Left renal pelvis (tissue), 4 donors: ENCODE measurements at places on chromosomes 6 and 20. TPM values are rescaled to one million over a fixed set of nuclear protein-coding genes. Genes with fewer than 3 reads are reported as not detected.

DNA sequence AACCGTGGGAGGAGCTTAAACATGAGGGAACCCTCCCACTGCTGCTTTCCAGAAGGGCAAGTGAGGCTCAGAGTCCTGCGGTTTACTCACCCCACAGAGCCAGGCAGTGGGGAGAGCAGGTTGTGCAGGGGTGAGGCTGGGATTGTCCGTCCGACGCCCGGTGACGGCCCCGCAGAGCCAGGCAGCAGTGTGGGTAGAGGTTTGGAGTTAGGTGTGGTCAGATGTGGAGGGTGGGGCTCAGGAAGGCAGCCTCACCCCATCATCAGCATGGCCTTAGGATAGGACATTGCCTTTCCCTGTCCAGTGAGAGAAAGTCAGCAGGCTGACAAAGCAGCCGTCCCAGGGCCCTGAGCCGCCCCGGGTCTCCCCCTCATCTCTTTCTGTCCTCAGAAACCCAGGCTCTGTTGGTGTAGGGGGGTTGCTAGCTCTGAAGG is 234.6 kb downstream of the DLL1 start:
- DNase-seq, result no peak

GRCh38 chr20:47438464-47439381 is 63.0 kb upstream of the NCOA3 start:
- no peak for DNase-seq

DNA sequence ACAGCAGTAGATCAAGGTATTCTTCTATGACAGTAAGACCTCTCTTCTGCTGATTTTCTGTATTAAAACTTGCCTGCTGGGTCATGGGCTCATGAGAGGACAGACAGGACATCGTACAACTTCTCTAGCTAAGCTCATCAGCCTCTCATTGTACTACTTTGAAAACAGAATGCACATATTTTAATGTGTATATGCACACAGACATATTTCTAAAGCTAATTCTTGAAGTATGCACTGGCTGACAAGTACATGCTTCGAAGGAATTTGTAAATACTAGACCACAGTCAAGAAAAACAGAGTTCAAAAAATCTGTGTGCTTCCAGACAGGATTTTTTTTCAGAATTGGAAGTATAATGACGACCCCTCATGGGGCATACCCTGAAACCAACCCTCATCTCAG is 81.7 kb upstream of the CD83 start:
- no peak for DNase-seq

DNA sequence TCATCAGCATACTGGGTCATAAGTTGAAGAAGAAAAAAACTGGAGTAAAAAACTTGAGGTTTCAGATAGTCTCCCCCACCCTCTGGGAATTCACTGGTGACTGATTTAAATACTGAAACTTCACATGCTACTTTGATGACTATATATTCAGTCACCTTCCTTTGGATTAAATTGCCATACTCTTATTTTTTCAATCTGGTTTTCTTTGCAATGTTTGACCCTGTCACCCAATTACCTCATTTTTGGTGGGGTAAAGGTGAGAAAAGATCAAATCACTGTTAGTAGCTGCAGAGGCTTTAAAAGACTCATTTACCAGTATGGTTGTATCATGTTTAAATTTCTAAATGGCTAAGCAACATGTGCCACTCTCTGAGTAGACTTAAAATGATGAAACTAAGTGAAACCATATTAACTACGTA is 862.7 kb upstream of the FLRT3 start:
- DNase-seq, result no peak

GRCh38 chr6:31178143-31179041 is 7.9 kb upstream of the POU5F1 start:
- no peak for DNase-seq

GRCh38 chr20:32019156-32019510 is 8.9 kb downstream of the CCM2L start:
- DNase-seq, result no peak

- no peak for DNase-seq
These were observed 34.7 kb upstream of the TGM2 start for GRCh38 chr20:38199501-38200390.

DNA sequence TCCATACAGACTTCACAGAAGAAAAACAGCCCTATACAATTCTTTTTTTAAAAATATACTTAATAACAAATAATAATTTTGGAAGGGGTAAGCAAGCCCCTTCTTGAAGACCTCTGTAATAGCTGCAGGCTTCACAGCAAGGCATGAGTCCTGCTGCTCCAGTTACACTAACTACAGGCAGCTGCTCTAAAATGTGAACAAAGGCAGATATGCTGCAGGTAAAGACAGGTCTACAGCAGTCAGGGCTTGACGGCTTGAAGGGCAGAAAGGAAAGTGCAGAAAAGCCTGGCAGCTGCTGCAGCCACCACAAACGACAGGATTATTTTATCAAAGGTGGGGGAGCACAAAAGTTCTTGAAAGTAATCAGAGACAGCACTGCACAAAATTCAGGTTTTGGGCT is 11.3 kb downstream of the FAXC start:
- DNase-seq, result no peak

SNX14 gene
- polyA plus RNA-seq, result 137 TPM
